ENCODE measurements at places on chromosomes 2 and 18. TPM values are rescaled to one million over a fixed set of nuclear protein-coding genes. Genes with fewer than 3 reads are reported as not detected.
A peak's percentile ranks its signal among the peaks of the same experiment; 100 is the strongest.

DNA sequence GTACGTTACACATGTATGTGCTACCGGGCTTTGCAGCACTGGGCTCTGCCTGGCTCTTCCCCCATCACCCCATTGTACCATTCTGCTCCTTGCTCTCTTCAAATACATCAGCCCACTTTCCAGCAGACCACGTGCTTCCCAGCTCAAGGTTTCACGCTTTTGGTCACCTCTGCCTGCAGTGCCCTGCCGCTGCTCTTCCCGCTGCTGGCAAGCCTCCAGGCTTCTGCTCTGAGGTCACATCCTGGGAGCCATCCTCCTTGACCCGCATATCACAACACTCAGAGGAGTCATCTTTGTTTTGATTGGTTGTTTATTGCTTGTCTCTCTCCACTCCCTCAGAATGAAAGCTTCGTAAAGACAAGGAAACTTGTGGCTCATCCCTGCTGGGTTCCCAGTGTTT is 34.1 kb downstream of the KIF5C start:
- peak; percentile 72 for DNase-seq

GRCh38 chr2:9310798-9311197 is 104.2 kb downstream of the ASAP2 start:
- DNase-seq: peak; percentile 59

ITGB6 gene
- 3.1 TPM for total RNA-seq

RAB17 gene
- 0.40 TPM for total RNA-seq

GRCh38 chr2:221501210-221501882 is 70.8 kb downstream of the EPHA4 start:
- peak; percentile 58 for DNase-seq

MPP4 gene
- 7.8 TPM for total RNA-seq

- DNase-seq: no peak
Observed at GRCh38 chr2:238906936-238907716, 59.2 kb downstream of the TWIST2 start.

DSG1 gene
- total RNA-seq: not detected

FNDC4 gene
- total RNA-seq: 1.9 TPM

DNA sequence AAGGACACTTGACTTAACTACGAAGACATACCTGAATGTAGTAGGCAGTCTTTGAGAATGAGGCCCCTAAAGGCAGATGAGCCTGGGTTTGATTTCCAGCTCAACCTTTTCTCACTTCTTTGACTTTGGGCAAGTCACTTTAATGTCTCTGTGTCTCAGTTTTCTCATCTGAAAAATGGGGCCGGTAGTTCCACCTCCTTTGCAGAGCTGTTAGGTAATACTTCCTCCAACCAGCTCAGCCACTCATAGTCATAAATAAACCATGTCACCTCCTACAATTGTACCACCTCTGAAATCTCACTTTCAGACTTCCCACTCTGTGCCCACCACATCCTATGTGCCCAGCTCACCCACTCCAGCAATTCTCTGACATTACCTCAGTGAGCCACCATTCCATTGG is 10.4 kb downstream of the ARHGAP25 start:
- no peak for DNase-seq
